ENCODE measurements at places on chromosomes 3 and 15.

DNA sequence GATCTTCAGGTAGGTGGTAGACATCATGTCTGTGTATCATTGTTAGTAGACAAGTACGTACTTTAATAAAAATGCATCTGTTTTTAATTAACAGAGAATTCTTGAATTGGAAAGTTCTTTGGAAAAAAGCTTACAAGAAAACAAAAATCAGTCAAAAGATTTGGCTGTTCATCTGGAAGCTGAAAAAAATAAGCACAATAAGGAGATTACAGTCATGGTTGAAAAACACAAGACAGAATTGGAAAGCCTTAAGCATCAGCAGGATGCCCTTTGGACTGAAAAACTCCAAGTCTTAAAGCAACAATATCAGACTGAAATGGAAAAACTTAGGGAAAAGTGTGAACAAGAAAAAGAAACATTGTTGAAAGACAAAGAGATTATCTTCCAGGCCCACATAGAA is 149.1 kb upstream of the LRRFIP2 start:
- no peak for DNase-seq

GRCh38 chr3:160986069-160986468 is 119.1 kb downstream of the B3GALNT1 start:
- DNase-seq = no peak

DNA sequence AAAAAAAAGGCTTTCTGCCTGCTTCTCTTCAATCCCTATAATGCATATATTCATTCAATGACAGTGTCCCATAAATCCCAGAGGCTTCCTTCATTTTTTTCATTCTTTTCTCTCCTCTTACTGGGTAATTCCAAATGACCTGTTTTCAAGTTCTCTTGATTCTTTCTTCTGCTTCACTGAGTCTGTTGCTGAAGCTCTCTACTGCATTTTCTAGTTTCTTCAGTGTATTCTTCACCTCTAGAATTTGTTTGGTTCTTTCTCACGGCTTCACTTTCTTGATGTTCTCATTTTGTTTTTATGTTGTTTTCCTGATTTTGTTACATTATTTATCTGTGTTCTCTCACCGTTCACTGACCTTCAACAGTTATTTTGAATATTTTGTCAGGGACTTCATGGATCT is 141.6 kb downstream of the SCAPER start:
- DNase-seq = no peak

DNA sequence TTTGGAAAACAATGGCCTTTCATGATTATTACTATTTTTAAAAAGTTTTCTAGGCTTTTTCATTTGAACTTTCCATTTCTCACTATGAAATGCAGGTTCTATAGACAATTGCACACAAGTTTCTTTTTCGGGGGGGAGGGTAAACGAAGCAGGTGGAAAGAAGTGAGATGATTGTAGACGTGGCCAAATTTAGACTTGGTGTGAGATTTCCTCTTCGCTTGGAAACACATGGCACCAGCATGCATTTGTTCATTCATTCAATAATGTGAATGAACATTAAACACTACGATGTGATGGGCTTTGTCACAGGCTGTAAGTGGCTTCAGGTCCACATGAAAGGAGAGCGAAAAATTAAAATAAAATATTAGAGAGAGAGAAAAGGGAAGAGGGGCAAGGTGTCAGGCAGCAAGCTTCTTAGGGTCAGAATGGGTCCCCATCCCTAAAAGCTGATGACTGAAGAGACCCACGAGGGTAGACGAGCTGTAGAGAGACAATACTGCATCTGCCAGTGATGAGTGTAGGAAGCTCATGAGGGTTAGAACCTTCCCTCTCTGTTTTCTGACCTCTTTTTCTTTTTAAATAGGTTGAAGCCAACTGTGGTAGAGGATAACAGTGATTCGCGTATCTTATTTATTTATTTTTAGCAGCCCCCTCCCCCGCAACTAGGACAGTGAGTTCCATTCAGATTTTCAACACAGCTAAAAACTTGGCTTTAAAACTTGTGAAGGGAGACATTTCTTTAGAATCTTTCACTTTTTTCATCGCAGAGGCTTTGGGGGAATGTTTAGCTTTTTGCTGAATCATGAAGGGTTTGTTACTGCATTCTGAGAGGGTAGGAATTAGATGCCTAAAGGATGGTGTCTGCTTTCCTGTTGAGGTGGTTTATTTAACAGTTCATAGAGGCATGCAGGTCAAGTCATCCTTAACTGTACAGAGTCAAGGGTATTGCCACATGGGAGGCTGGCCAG is 36.2 kb downstream of the GAP43 start:
- DNase-seq = no peak

- no peak for DNase-seq
Measured at GRCh38 chr3:152611905-152612304, 223.0 kb upstream of the P2RY1 start.

- DNase-seq = no peak
Measured at GRCh38 chr3:99761415-99762165, 56.1 kb upstream of the CMSS1 start.

DNA sequence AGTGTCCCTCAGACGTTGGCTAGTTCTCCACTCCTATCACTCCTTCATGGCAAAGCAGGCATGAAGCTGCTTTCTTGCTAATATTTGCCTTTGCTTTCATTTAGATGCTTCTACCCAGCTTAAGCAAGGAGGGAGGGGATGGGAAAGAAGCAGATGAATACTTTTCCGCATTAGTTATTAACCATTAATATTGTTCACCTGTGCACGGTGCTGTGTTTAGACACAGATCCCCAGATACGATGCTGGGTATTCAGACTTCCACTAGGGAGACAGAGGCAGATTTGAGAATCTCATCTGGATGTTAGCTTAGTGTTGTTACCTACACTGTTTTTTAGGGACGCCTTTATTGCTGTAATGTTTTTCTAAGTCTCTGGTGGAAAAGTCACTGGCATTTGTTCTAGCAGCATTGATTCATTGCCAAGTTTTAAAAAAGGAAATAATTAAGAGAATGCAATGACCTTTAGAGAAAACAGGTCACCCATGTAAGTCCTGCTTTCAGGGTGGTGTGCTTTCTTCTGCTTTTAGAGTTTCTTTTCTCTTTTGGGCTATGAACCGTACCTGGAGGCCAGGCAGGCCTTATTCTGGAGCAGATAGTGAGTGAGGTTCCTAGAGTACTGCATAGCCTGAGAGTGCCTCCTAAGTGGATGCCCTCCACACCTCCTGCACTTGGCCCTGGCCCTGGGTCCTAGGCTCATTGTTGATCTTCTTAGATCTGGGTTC is 55.5 kb downstream of the MYZAP start:
- no peak for DNase-seq

DNA sequence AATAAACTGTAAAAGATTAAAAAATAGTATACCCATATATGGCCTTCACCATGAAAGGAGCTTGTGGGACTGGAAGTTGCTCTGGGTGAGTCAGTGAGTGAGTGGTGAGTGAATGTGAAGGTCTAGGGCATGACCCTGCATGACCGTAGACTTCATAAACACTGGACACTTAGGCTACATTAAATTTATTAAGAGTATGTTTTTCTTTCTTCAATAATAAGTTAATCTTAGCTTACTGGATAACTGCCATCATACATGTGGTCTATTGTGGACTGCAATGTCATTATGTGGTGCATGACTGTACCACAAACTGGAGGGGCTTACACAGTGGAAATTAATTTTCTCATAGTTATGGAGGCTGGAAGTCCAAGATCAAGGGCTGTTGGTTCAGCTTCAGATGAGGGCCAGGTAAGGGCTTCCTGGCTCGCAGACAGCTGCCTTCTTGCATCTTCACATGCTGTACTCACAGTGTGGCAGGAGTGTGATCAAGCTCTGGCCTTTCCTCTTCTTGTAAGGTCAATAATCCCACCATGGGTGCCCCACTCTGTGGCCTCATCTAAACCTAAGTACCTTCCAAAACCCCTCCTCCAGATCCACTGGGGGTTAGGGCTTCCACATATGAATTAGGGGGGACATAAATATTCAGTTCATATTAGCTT is 40.8 kb upstream of the PRR23E start:
- peak; percentile 24 for DNase-seq

DNA sequence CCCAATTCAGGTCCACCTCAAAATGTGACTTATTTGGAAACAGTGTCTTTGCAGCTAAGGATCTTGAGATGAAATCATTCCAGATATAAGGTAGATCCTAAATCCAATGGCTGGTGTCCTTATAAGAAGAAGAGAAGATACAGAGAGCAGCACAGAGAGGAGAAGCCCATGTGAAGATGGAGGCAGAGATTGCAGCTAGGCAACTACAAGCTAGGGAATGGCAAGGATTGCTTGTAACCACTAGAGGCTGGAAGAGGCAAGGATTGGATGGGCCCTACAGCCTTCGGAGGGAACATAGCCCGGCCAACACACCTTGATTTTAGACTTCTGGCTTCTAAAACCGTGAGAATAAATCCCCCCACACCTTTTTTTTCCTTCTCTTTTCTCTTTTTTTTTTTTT is 38.5 kb downstream of the SYN2 start:
- DNase-seq = no peak

- DNase-seq = no peak
Measured at GRCh38 chr3:30248423-30248822, 358.0 kb upstream of the TGFBR2 start.

GRCh38 chr3:3016226-3016625 is 93.9 kb downstream of the IL5RA start:
- no peak for DNase-seq

GRCh38 chr15:70587896-70588567 is 175.3 kb downstream of the UACA start:
- DNase-seq = no peak

- no peak for DNase-seq
Measured at GRCh38 chr3:157132936-157133335, 27.0 kb downstream of the CCNL1 start.

DNA sequence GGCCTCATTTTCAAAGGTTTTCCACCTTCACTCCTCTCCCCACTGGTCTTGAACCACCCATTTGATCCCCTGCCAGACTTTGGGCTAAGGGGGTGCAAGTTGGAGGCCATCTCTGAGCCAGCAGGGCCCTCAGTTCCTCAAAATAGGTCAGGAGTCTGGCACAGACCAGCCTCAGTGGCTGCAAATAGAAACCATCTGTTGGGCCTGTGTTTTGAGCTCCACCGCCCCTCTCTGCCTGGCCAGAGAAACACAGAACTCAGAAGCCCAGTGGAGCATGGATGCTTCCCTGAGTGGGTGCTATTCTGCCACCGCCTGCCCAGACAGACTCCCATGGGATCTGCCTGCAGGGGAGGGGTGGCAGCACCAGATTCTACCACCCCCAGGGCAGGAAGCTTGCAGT is 56.3 kb downstream of the CORO2B start:
- no peak for DNase-seq

DNA sequence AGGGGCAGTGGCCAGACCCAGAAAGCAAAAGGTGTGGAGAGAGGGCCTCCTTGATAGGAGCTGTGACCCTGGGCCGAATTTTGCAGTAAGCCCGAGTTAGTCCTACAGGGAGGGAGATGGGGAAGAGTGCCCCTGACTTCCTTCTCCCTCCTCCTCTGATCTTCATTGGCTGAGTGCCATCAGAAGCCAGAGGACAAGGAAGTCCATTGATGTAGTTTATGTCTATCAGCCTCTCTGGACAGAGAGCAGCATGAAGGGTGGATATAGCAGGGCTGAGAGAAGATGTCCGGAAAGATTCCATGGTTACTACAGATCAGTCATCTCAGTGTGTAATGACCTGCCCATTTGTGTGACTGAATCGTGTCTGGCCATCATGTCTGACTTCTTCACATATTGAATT is 102.5 kb upstream of the FAM3D start:
- no peak for DNase-seq

DNA sequence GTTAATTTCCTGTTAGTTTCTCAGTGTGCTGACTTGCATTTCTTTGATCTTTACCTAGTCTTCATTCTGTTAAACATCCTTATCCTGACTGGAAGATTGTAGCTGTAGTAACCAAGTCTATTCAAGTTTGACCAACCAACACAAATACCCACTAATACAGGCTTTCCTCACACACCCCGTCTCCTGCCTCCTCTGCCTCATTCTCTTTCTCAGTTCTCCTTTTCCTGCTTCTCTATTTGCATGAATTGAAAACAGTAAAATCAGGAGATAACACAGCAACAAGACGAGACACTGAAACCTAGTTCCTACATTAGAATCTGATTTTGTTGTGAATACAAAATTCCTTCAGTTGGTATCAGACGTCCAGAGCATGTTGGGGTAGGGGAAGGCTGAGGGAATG is 116.9 kb upstream of the ARPP21 start:
- no peak for DNase-seq

- no peak for DNase-seq
Measured at GRCh38 chr3:183564046-183564445, 8.5 kb upstream of the KLHL6 start.

- no peak for DNase-seq
Measured at GRCh38 chr3:173739726-173740125, 342.2 kb downstream of the NLGN1 start.

- no peak for DNase-seq
Measured at GRCh38 chr3:187022403-187023029, 92.2 kb downstream of the ST6GAL1 start.

GRCh38 chr3:150447084-150447483 is 39.0 kb downstream of the TSC22D2 start:
- no peak for DNase-seq

GRCh38 chr3:177827511-177828207 is 630.4 kb upstream of the TBL1XR1 start:
- DNase-seq = no peak

GRCh38 chr15:71151081-71151480 is 35.8 kb downstream of the THSD4 start:
- no peak for DNase-seq

DNA sequence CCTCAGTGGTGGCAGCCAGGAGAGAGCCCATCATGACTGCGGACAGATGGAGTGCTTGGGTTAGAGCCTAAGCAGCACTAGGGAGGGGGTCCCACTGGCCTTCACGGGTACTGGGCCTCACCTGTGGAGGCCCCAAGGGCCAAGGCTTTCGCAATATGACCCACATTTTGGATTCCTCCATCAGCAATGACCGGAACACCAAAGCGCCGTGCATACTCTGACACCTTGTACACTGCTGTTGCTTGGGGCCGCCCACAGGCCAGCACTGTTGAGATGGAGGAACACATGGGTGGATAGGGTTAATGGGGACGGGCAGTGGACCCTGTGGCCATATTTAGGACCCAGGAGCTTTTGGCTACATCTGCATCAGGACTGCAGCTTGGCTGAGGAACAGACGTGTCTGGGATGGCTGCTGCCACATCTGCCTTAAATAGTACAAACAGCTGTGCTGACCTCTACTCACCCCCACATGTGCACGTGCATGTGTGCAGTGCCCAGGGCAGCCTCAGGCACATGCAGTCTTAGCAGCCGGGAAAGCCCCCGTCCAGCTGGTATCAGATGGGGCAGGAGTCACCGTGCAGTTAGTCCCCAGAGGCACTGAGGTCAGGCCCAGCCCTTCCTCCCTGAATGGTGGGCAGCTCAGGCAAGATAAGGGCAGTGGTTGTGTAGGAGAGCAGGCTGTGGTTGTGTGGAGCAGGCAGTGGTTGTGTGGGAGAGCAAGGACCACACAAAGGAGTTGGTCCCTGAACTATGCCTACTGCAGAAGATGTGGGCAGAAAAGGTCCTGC is 3.3 kb downstream of the NDUFAF3 start:
- no peak for DNase-seq

- no peak for DNase-seq
Measured at GRCh38 chr15:38535491-38536200, 29.0 kb downstream of the RASGRP1 start.

GRCh38 chr3:14146381-14147065 is 21.7 kb downstream of the TMEM43 start:
- no peak for DNase-seq

- no peak for DNase-seq
Measured at GRCh38 chr15:49621887-49622286, 1.0 kb downstream of the DTWD1 start.

Measured in suprapubic skin (tissue), 4 donors.